Thoracic aorta (tissue), 2 donors: ENCODE measurements at places on chromosomes 1 and 21. TPM values are rescaled to one million over a fixed set of nuclear protein-coding genes. Genes with fewer than 3 reads are reported as not detected.

The ROR1 gene
- total RNA-seq = 41.2 TPM

DNA sequence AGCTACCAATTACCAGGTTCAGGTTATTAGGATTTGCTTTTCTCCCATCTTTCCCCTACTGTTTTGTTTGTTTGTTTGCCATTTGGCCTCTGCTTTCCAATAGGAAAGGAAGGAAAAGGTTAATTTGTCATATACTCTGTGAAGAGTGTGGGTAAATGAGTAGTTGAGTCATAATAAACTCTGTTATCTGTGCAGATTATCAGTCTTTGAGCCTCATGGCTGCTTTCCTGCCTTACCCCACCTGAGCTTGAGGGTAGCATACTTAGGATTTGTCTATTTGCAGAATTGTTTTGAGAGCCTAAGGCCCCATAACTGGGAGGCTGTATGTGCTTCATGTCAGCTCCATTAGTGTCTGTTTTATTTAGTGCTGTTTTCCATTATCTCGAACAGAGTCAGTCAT lies 32.9 kb upstream of the SNX27 start:
- no peak for DNase-seq

The SH2D2A gene
- 0.81 TPM for total RNA-seq

DNA sequence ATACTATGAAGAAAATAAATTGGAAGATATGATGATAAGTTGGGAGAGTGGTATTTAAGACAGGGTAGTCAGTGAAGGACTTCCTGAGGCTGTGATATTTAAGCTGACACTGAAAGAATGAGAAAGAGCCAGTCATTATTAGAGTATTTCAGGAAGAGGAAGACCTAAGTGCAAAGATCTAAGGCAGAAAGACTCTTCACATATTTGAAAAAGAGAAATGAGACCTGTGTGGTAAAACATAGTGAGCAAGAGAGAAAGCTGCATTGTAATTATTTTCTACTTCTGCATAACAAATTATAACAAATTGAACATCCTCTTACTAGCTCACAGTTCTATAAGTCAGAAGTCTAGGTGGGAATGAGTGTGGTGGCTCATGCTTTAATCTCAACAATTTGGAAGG lies 34.6 kb upstream of the DOCK7 start:
- no peak for DNase-seq

- peak; percentile 83 for DNase-seq
Measured at GRCh38 chr1:26853156-26853555, 9.8 kb upstream of the SFN start.
